ENCODE measurements at places on chromosomes 16 and 17.

GRCh38 chr17:67374329-67375053, 2.6 kb upstream of the PITPNC1 start:
- peak; percentile 82 for DNase-seq

DNA sequence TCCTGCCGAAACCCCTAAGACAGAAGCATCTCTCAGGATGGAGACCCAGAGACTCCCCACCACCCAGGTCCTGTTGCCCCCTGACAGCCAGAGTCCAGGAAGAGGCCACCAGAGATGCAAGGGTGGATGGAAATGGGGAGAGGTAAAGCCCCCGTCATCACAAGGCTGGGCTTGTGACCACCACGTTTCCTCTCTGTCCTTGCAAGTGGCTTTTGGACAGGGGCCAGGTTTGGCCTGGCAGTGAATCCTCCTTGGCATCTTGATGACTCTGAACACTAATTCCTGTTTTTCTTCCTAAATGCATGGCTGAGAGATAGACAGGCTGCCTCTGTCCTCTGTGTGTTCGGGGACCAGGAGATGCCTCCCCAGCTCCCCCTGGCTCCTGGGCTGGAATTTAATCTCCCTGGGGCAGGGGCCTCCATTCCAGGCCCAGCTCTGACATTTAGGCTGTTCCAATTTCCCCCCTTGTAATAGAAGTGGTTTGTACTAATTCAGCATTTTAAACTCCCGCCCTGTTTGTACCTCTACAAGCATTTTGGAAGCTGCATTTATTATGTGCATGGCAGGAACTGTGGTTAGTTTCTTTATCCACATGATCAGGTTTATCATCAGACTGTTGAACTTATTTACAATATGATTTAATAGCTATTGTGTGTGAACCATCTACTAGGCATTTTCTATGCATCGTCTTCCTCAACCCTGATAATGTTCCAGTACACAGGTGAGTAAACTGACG, 116.1 kb upstream of the IRX6 start:
- no peak for DNase-seq

DNA sequence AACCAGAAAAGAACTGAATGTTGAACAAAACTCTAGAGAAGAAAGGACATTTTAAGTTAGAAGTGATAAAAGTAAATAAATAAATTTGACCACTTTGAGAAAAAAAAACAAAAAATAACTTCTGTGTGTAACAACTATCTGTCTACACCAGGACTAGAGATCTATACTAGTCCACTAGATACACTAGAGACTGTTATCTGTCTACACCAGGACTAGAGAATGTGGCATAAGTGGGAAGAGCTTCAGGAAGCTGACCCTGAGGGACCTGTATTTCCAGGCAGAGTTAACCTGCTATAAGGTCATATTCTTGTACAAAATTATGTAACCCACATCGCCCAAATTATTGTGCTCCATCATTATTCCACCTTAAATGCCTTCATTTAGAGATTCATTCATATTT, 160.8 kb downstream of the SKAP1 start:
- DNase-seq, result no peak

DNA sequence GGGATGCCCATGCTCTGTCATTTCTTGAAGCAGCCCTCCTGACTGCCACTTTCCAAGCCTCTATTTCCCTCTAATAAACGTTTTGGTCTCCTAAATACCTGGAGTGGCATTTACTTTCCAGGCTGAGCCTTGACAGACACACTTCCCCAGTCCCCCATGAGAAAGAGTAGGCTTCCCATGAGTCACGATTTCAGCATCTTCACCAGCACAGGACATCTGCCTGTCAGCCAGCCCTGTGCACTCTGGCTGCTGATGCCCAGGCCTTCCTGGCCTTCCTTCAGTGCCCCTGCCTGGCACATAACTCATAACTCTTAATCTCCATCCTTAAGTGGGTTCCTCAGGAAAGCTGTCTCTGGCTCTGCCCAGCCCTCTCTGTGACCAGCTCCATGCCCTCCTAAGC, 30.8 kb upstream of the GAS7 start:
- DNase-seq, result no peak

DNA sequence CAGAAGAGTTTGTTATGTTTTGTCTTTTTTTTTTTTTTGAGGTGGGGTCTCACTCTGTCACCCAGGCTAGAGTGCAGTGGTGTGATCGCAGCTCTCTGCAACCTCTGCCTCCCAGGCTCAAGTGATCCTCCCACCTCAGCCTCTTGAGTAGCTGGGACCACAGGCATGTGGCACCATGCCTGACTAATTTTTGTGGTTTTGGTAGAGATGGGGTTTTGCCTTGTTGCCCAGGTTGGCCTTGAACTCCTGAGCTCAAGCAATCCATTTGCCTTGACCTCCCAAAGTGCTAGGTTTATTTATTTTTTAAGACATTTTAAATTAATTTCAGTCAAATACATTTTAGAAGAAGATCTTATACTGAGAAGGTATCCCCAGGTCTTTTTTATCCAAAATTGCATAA, 366.7 kb downstream of the KCNJ2 start:
- DNase-seq, result no peak

- no peak for DNase-seq
Observed at GRCh38 chr16:48602356-48603014, 7.5 kb downstream of the N4BP1 start.

DNA sequence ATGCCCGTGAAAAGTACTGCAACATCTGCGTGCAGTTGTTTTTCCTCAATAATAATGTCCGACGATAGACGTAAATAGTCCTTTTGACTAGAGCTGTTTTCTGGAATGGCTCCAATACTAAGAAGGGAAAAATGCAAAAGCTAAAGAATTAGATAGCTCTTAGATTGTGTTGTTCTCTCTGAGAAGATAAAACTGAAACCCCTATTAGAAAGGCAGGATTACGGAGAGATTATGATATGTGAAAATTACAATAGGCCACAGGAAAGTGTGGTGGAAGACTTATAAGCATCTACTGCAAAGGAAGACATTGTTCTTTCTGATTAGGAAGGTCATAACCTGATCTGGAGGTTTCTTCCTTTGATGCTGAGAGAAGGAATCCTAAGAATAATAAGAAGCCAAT, 33.5 kb upstream of the KCNJ16 start:
- DNase-seq, result no peak

GRCh38 chr16:20880867-20881502, 19.2 kb downstream of the DCUN1D3 start:
- no peak for DNase-seq

GRCh38 chr16:81448154-81449131, 3.8 kb downstream of the CMIP start:
- DNase-seq, result no peak

DNA sequence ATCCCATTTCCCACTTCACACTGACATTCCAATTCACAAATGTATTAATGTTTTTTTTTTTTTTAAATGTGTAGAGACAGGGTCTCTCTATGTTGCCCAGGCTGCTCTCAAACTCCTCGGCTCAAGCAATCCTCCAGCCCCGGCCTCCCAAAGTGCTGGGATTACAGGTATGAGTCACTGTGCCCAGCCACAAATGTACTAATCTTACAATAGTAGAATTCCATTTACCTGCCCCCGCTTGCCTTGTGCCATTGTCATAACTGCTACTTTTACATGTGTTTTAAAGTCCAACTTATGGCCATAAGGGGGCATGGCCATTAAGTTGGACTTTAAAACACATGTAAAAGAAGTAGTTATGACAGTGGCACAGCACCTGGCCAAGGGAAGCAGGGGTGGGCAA, 4.6 kb downstream of the MMP28 start:
- no peak for DNase-seq

GRCh38 chr16:1723450-1724147, 17.6 kb downstream of the MAPK8IP3 start:
- no peak for DNase-seq

- no peak for DNase-seq
Observed at GRCh38 chr17:27217631-27218030, 76.3 kb upstream of the WSB1 start.

DNA sequence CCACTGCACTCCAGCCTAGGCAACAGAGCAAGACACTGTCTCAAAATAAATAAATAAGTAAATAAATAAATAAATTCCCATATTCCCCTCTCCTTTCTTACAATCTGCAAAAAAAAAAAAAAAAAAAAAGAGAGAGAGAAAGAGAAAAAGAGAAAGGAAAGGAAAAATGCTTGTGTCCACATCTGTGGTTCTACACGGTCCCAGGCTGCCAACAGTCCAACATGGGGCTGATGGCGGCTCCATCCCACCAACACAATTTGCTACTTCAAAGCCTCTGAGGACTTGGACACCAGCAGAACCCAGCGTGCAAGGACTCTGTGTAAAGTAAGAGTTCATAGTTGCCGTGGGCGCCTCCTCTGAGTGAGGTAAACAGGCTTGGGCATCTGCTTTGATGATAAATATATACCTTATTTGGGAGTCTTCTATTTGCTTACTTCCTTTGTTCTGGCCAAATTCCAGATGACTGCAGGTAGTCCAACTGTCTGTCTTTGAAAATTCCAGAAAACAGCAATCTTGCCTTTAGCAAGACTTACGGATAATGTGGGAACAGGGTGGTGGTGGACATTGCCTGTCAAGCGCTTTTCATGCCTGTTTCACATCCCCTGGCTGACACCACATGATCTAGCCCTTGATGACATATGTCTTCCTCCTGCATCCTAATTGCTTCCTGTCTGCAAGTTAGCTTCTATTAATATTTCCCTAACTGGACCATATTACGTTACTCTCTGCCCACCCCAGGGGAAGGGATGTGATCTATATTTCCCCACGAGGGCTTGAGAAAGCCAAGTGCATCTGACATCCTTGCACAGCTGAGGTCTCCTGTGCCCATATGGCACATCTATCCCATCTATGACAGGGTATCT, 10.1 kb downstream of the LITAF start:
- DNase-seq, result no peak

GRCh38 chr17:57817299-57817698, 32.5 kb downstream of the MRPS23 start:
- no peak for DNase-seq

DNA sequence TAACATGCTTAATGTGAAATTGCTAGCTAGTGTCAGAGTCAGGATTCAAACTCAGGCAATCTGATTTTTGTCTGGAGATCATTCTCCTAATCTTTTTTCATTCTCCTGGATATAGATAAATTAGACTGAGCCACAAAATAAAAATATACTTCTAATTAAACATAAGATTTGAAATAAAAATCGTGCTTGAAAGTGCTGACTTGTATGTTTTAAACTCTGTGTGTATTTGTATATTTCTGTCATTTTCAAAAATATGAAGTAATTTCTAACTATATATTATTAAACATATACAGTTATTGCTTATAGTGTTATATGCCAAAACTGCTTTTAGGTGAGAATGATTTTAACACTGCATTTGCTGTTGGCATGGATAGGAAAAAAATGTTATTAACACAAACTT, 239.4 kb downstream of the KCNJ2 start:
- DNase-seq, result no peak

DNA sequence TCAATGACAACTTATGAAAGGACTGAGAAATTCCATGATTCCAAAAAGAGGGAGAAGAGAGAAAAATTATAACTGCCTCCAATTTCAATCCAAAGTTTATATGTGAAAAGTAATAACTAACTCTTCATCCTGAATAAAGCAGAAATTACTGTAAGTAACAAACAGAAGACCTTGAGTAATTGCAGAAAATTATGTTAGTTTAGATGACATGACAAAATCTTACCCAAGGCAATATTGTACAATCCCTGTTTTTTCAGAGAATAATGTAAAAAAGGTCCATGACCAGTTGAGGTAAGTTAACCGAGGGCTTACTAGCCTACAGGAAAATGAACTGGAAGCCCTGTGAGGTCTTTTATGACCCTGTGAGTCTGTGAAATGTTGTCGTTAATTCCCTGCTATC, 949.5 kb upstream of the SOX9 start:
- no peak for DNase-seq

DNA sequence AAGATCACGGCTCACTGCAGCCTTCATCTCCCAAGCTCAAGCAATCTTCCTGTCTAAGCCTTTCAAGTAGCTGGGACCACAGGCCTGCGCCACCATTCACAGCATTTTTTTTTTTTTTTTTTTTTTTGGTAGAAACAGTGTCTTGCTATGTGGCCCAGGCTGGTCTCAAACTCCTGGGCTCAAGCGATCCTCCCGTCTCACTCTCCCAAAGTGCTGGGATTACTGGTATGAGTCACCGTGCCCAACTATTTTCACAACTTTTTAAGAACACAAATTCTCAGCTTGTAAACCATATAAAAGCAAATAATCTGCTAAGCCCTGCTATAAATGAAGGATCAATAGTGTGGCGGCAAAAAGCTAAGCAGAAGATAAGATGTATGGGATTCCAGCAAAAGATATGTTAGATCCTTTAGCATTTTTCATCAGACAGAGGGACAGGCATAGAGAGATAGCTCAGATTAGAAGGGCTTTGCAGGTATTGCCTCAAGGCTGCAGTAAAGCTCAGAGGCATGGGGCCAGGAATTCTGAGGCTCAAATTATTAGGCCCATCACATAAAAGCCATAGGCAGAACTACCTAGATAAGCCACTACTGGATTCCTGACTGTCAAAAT, 55.1 kb downstream of the EMP2 start:
- no peak for DNase-seq

GRCh38 chr16:47236716-47237115, 93.0 kb upstream of the NETO2 start:
- no peak for DNase-seq

DNA sequence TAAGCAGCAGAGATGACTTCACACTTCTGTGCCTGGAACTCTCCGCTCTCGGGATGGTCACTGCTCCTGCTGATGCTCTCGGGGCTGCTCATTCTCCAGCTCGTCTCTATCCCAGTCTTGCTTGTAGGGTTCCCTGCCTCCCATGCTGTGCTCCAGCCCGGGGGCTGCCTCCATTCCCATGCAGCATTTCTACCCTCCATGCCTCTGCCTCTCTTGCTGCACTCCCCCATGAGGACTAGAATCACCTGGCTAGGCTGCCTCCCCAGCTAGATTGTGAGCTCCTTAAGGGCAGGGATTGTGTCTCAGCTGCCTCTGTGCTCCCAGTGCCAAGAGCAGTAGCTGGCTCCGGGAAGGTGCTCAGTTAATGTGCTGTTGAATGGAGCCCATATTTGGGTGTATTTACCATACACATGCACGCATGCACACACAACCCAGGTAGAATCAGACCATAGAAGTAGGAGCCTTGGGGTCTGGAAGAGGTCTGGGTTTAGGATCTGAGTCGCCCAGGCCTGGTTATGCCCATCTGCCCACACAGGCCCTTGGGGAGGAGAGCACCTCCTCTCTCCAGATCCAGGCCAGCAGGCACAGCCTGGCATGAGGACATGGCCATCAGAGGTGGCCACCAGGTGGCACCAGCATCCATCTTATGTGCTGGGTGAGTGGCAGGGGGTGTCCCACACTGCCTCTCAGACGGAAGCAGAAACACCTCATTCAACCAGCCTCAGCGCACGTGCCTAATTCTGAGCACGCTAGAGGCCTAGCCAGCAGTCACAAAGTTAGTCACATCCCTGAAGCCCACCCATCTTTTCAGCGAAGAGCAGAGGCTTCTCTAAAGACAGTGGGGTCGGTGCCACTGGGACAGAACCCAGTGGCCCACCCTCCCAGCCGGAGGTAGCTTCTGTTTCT, 9.3 kb downstream of the GIT1 start:
- peak; percentile 84 for DNase-seq
